Stimulated activated CD4-positive, alpha-beta T cell treated with anti-CD3 and anti-CD28 coated beads, Interleukin-15, amount 100 ng/mL, for 1 hour (primary cell): ENCODE measurements at places on chromosomes 3 and 15.

DNA sequence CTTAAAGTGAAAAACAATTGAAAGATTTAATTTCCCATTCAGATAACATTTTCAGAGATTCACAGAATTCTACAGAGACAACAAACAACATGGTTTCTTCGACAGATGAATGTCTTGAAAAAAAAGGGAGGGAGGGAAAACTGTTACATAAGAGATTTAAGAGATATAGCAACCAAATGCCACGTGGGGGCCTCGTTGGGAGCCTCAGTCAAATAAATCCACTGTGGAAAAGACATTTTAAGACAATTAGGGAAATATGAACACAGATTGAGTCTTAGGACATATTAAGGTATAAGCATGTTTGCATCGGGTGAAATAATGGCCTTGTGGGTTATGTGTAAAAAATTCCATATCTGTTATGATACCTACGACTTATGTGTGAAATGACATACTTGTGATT is 5.0 kb upstream of the PRRT3 start:
- no peak for DNase-seq

DNA sequence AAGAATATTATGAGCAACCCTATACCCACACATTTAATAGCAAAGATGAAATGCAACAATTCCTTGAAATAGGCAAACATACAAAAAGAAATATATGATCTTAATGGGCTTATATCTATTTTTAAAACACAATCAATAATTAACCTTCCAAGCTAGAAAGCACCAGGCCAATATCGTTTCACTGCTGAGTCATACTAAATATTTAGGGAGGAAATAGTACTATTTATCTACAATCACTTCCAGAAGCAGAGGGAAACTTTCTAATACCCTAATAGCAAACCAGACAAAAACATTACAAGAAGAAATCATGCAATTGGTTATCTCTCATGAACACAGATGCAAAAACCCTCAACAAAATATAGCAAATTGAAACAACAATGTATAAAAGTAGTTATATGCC is 207.8 kb downstream of the MTHFS start:
- no peak for DNase-seq

- DNase-seq, result no peak
Observed at GRCh38 chr3:72633121-72633520, 215.1 kb downstream of the SHQ1 start.

DNA sequence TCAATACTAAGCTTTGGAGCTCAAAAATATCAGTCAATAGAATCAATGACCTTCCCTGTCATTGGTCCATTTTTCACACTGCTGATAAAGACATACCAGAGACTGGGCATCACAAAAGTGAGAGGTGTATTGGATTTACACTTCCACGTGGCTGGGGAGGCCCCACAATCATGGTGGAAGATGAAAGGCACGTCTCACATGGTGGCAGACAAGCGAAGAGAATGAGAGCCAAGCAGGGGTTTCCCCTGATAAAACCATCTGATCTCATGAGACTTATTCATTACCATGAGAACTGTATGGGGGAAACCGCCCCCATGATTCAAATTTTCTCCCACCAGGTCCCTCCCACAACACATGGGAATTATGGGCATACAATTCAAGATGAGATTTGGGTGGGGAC is 81.9 kb downstream of the ANXA2 start:
- DNase-seq, result no peak

DNA sequence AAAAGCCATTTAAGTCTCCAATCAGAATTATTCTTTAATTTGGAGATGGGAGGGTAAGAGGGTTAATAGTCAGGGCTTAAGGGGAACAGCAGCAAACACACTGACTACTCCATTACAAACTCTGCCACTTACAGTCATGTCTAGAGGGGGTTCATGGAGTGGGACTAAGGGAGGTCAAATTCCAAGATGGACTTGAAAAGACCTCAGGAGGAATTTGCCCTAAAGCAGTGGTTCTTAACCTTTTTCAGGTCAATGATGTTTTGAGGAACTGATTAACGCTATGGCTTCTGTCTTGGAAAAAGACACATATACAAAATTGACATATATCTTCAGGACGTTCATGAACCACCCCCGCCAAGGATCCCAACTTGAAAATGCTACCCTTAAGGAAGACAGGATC is 13.9 kb downstream of the GOLIM4 start:
- no peak for DNase-seq
